Peyer's patch (tissue), 4 donors: ENCODE measurements at places on chromosomes 7 and 10. TPM values are rescaled to one million over a fixed set of nuclear protein-coding genes. Genes with fewer than 3 reads are reported as not detected.

DNA sequence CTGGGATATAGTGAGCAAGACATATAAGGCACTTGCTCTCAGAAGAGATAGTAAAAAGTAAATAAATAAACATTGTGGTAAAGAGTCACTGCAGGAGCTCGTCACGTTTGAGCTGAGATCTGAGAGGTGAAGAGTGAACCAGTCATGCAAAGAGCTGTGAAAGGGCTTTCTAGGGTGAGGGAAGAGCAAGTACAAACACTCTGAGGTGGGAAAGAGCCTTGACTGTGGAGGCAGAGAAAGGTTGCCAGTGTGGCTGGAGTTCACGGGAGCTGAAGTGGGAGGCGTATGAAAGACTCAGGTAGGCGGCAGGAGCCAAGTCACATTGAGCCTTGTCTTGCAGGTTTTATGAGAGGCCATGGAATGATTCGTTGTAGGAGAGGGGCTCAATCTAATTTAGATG lies 141.0 kb downstream of the C1GALT1 start:
- DNase-seq = no peak

Gene TAC1
- 3.1 TPM for total RNA-seq

GRCh38 chr10:48589266-48589665 lies 15.6 kb downstream of the ARHGAP22 start:
- no peak for DNase-seq

DNA sequence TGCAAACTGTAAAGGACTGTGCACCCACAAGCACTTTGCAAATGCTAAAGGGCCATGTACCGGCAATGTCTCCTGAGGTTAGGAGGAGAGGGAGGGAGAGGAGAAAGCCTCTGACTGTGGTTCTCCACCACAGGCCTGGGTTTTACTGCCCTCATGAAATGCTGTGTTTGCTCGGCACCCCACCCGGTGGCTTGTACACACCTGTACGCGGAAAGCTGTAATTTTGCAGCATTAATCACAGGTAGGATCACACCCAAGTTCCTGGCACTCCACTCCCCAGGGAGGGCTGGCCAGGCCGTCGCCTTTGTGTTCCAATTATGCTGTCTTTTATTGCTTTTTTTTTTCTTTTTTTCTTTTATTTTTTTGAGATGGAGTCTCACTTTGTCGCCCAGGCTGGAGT lies 78.5 kb upstream of the MYL10 start:
- peak; percentile 75 for DNase-seq

Gene PKD1L1
- 0.40 TPM for total RNA-seq

- no peak for DNase-seq
These were observed 12.5 kb downstream of the ADGRA1 start for GRCh38 chr10:133100186-133100585.

DNA sequence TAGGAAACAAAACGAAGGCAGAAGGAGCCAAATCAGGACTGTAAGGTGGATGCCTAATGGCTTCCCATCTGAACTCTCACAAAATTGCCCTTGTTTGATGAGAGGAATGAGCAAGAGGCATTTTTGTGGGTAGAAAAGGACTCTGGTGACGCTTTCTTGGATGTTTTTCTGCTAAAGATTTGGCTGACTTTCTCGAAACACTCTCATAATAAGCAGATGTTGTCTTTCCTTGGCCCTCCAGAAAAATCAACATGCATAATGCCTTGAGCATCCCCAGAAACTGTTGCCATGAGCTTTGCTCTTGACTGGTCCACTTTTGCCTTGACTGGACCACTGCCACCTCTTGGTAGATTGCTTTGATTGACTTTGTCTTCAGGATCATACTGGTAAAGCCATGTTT lies 13.5 kb downstream of the PTPN12 start:
- no peak for DNase-seq

Gene CCDC172
- not detected for total RNA-seq

Gene SLC16A9
- total RNA-seq = 1.5 TPM

DNA sequence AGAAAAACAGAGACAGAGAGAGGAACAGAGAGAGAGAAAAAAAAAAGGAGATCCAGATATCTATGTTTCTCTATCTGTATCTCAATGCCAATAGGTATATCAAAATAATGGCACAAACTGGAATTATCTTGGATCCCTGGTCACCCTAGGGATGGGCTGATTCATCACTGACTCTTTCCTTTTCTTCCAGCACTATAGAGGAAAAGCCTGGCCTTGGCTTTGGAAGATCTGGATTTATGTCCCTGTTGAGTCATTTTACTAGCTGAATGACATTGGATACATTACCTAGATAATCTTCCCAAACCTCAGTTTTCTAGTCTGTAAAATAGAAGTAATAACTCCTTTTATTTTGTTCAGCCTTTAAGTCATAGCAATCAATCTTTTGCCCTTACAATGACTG lies 152.8 kb upstream of the GDF10 start:
- no peak for DNase-seq

DNA sequence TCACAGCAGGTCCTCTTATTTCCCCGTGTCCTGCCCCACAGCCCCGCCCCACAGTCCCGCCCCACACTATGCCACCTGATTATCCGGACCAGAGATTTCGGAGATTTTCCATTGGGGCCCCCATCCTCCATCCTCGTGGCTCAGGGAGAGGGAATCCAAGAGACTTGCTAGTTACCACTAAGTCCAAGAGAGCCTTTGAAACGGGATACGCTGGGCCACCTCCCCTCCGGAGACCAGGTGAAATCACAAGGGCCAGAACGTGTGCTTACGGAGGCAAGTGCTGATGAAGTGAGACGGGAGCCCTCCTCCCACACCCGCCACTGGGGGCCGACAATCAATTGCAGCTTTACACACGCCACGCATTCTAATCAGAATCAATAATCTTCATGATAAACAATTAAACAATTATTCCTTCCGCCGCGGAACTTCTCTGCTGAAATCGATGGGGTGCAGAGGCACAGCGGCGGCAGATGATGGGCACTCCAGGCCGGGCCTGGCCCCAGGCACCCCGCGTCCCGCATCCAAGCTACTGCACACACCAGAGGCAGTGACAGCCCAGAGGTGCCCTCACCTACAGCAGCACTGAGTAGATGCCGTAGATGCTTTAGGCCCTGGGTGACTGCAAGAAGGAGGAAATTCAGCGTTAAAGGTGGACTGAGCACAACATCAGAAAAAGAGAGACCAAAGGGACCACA lies 534.0 kb upstream of the FOXK1 start:
- DNase-seq = no peak

Gene OR2A12
- total RNA-seq = not detected

DNA sequence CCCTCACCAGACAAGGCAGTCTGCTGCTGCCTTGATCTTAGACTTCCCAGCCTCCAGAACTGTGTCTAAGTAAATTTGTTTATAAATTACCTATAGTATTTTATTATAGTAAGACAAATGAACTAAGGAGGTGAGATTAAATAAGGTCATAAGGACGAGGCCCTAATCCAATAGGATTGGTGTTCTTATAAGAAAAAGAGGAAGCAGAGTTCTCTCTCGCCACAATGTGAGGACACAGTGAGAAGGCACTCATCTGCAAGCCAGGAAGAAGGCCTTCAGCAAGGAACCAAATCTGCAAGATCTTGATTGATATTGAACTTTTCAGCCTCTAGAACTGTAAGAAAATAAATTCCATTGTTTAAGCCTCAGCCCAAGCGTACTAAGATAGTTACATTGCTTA lies 6.1 kb upstream of the ZNF438 start:
- no peak for DNase-seq

- no peak for DNase-seq
These were observed 89.4 kb upstream of the GALNT17 start for GRCh38 chr7:71042591-71042990.

GRCh38 chr10:43048301-43049051 lies 28.4 kb upstream of the RET start:
- DNase-seq = peak; percentile 23

Gene SNCG
- total RNA-seq = 8.2 TPM

Gene C1QL3
- not detected for total RNA-seq

Gene ATOH7
- 5.3 TPM for total RNA-seq

Gene TMEM26
- 2.5 TPM for total RNA-seq

Gene SLC26A5
- total RNA-seq = 0.54 TPM

DNA sequence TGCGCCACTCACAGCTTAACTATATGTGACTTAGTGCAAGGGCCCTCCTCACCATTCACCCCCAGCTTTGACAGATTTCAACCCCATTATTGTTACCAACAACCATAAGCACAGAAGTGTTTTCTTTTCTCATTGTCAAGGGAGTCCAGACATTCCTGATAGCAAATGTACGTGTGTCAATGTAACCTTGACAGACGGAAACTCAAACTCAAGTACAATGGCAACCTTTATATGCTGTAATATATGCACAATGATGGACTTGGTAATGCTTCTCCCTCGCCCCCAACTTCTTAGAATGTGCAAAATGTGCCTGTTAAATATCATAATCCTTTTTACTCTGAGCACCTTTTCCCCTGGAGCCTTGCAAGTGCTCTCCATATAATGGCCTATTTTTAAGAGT lies 34.7 kb downstream of the CYCS start:
- DNase-seq = no peak

- DNase-seq = no peak
These were observed 123.6 kb upstream of the NOBOX start for GRCh38 chr7:144527051-144527471.

GRCh38 chr7:49481075-49481474 lies 292.4 kb upstream of the VWC2 start:
- no peak for DNase-seq

DNA sequence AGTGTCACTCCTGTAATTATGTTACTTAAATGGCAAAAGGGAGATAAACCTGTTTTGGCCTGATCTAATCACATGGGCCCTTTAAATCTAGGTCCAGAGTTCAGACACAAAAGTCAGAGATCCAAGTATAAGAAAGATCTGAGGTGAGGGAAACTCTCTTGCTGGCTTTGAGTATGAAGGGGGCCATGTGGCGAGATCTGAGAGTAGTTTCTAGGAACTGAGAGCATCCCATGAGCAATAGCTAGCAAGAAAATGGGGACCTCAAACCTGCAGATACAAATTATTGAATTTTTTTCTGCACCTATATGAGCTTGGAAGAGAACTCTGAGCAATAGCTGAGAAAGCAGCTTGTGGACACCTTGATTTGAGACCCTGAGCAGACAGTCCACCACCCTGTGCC lies 27.6 kb downstream of the ANKRD7 start:
- no peak for DNase-seq

DNA sequence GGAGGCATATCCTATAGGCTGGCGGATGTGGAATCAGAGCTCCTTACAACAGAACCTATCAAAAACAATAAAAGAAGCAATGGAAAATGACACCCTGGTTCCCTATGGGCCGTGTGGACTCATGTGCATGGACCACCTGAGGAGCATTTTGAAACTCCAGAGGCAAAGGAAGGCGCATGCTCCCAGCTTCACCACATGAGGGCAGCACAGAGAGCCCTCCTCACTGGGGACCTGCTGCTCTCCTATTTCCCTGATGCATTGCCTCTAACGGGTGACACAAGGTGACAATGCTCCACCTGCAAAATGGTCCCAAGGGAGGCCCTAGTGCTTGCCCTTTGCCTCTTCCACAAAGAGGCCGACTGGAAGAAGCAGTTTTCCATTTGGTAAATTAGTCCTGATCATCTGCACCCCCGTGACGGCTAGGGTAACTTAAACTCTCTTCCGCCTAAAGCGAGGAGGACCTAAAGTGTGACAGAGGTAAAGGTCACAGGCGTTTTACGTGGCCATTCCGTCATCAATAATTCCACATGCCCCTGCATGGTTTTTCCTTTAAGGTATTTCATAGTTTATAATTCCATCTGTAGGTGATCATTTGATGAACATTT lies 67.7 kb downstream of the GPAM start:
- no peak for DNase-seq

GRCh38 chr7:143331179-143331801 lies 15.4 kb downstream of the CLCN1 start:
- no peak for DNase-seq

- DNase-seq = peak; percentile 64
These were observed 323.5 kb downstream of the PTPRN2 start for GRCh38 chr7:158263964-158264748.

- peak; percentile 50 for DNase-seq
These were observed 34.6 kb upstream of the TPST1 start for GRCh38 chr7:66170309-66171231.

Gene NPSR1
- total RNA-seq = not detected

Gene RRP12
- total RNA-seq = 15.8 TPM

DNA sequence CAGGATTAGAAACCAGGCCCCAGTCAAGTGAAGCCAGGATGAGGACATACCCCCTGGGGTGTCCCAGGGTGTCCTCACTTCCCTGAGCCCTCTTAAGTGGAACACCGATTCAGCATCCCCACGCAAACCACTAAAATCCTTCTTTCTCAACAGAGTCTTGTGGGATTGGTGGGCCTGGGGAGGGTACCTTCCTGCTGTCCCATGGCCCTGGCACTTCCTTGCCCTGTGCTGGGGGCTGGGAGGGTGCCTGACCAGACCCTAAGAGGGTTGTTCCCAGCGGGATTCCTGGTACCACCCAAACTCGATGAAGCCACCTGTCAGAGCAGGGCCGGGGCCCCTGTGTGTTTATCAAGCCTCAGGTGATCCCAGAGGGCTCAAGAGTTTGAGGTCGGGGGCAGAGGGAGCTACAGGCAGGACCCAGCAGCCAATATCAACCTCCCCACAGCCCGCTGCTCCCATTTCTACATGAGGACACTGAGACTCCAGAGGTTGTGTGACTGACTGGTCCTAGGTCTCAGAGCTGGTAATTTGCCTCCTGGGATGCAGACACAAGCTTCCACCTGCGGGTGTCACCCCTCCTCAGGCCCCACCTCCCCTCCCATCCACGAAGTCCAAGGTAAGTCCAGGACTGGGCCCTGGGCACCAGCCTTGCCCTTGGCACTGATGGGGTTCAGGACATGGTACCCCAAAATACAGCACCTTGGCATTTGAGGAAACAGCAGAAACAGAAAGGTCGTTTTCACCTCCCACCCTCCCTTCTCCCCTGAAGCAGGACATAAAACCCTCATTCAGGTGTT lies 31.4 kb downstream of the OAT start:
- no peak for DNase-seq

GRCh38 chr7:106486331-106486730 lies 174.6 kb downstream of the CCDC71L start:
- no peak for DNase-seq

DNA sequence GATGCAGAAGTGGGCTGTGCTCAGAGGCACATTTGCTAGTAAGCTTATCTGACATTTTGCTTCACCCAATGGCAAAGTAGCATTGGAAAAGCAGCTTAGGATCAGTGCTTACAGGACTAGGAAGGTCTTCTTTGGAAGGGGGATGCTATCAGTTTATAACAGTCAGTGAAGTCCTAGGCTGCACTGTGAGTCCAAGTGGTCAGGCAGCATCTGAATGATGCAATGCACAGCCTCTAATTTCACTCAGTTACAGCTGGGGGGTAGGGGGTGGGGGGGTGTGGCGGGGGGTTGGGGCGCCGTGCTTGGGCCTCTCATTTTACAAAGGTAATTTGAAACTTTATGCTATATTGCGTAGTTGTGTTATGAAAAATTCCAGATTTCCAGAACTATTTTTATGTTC lies 652.3 kb upstream of the MGMT start:
- no peak for DNase-seq
